Substantia nigra (tissue), 51 donors: ENCODE measurements at places on chromosomes 6 and 20.

GRCh38 chr6:117465691-117466090, 16.8 kb upstream of the DCBLD1 start:
- no peak for DNase-seq

DNA sequence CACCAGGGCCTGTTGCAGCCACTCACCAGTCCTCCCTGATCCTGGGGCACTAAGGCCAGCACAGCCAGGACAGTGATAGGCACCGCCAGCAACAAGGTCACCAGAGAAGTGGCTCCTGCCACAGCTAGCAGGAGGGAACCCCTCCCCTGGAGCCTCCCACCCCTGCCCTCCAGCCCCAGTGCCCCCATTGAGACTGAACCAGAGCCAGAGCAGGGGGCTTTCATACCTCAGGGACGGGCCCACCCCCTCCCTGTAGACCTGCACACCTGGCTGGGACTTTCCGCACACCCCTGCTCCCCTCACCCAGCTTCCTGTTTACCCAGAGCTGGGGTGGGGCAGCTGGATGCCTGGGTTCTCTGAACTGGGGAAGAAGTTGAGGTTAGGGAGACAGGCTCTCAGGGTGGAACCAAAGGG, at the start of gene LTB:
LTB (minus strand) TSS at position 195 of the 414 bp plus-strand sequence; CDS start at position 188, 7 bp downstream.
- DNase-seq, result no peak

DNA sequence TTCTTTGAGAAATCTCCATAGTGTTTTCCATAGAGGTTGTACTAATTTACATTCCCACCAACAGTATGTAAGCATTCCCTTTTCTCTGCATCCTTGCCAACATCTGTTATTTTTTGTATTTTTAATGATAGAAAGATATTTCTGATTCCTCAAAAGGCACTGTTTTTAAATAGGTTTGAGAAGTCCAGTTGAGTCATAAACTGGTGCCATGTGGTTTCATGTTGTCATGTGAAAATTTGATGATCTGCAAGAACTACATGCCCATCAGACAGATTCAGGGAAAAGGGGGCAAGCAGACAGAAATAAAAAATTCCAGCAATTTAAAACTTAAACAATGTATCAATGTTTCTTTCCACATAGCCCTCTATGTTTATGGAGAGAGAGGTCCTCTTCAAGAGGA, 227.5 kb downstream of the KCNQ5 start:
- no peak for DNase-seq

- peak; percentile 36 for DNase-seq
Measured at GRCh38 chr6:127186889-127187288, 68.4 kb downstream of the RSPO3 start.

DNA sequence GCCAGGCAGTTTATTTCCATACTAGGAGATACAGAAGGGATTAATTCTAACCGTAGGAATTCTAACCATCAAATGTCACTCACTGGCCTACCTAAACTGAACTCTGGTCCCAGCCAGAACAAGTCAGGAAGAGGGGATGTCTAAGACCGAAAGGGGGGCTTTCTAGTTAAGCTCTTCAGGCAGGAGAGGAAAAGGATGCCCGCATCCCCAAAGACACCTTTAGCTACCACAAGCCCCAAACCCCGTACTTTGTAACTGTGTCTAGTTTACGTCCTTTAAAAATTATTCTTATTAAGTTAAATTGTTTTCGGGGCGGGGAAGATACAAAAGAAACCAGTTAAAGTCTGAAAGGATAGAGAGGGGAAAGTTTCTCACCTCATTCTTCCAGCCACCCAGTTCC, 1.2 kb upstream of the ZNF76 start:
- DNase-seq, result no peak

DNA sequence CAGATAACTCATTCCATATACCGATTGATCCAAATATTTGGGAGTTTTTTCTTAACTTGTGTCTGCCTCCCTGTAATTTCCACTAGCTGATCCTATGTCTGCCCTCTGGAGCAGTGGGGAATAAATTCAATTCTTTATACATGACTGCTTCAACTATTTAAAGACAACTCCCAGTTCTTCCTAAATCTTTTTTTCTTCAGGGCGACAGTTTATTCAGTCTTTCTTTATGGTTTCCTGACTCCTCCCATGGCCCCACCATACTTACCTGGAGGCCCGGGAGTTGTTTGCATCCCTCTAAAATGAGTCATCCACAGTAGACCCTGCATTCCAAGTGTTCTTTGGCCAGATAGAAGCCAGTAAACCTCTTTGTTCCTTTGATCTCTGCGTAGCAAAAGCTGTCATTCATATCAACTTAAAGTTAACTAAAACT, 73.6 kb downstream of the LCA5 start:
- no peak for DNase-seq

GRCh38 chr6:97094376-97094775, 169.8 kb downstream of the KLHL32 start:
- DNase-seq, result no peak

DNA sequence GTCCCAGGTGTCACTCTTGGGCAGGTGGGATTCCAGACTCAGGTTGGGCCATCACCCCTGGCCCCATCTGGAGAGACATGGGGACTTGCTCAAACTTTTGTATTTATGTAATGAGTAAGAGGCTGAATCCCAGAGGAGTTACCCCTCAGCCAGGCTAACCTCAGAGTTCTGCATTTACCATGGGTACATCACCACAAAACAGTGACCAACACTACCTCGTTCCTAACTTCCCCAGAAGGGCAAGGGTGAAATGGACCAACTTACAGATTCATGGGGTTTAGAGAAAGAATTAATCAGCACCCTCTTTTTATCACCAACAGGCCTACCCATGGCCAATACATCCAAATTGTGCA, 259.9 kb upstream of the MARCKS start:
- DNase-seq, result no peak

DNA sequence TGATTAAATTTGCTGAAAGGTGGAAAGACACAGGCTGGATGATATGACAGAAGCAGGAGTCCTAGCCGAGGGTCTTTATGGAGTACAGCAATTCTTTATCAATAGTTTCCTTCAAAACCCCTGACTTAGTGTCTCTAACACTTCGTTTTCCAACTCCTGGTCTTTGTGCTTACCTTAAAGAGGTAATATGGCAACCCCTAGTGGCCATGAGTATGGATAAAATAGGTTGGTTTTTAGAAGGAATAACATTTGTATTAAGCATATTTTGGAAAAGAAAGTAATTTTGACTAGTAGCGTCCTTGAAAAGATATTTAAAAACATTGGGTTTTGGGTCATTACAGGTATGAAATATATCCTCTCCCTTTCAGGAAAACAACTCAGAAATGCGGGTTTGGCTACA, 51.9 kb downstream of the VGLL2 start:
- no peak for DNase-seq
